IMR-90 (cell line): ENCODE measurements at places on chromosomes 6 and 20.

GRCh38 chr6:161107779-161108730, 116.5 kb downstream of the MAP3K4 start:
- DNase-seq = no peak

GRCh38 chr6:162290846-162291465, 436.6 kb downstream of the PRKN start:
- DNase-seq = no peak

GRCh38 chr6:5636210-5637030, 370.3 kb downstream of the NRN1 start:
- no peak for DNase-seq

- no peak for DNase-seq
These were observed 427.0 kb upstream of the EYS start for GRCh38 chr6:66134021-66134420.

DNA sequence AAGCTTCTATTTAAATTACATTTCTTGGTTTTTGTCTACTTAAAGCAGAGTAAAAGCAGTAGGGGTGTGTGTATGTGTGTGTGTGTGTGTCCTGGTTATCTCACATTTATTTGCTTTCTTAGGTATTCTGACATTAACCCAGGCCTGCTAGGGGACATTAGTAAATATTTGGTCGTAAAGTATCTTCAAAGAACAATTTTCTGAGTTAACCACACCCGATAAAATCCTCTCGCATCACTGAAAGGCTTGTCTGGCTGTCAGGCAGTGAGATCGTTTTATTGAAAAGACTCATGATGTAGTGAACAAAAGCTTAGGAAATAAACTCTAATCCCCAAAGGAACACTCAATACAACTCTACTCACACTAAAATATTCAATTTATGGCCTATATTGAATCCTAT, 77.9 kb downstream of the ZNF217 start:
- DNase-seq = no peak

DNA sequence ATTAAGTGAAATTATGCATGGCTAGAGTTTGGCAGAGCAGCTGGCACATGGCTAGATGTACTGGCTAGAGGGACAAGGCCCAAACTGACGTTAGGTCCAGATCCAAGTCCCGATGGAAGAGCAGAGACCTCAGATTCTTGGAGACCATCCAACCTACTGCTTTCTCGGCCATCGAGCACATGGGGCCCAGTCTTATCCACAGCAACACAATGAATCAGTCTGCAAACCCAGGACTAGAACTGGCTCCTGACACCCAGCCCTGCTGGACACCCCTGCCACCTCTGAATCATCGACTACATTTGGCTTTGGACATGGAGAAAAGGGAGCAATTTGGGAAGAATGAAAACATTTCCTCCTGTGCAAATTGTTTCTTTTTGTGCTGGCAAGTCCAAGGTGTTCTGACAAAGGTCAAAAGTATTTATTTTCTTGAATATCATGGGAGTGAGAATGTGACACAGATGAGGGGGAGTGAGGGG, 23.9 kb upstream of the YWHAB start:
- peak; percentile 18 for DNase-seq

DNA sequence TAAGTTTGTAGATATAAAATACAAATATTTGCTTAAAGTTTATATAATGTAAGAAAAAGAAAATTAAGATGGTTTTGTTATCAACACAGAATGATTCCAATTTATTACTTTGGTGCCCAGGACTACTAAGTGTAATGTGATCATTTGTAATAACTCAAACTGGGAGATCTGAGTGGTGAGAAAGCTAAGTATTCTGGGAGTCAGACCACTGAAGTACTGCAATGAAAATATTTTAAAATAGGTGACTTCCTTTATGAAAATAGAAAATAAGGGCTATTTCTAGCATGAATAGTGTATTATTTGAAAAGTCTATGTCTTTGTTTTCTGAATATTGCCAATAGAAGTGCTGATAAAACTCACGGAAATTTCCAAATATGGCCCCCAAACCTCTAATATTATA, 305.6 kb upstream of the MAN1A1 start:
- DNase-seq = no peak

GRCh38 chr6:4999586-4999985, 4.3 kb downstream of the RPP40 start:
- DNase-seq = no peak

DNA sequence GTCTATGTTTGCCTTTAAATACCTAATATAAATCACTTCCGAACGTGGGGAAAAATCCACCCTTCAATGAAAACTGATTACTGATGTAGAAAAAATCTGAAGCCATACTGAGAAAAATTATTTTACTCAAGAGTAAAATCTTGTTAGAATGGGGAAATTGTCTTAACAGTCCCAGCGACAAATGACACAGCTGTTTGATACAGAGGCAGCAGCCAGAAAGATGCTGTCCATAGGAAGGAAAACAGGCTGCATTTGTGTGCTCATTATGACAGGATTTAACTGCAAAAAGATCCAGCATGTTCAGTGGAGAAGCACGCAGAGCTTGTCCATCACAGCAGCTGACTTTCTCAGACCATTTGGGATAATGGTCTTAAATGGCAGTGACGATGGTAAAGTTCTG, 443.0 kb downstream of the TFAP2B start:
- no peak for DNase-seq

GRCh38 chr6:41734666-41735426, 562 bp downstream of the TFEB start:
- peak; percentile 71 for DNase-seq

DNA sequence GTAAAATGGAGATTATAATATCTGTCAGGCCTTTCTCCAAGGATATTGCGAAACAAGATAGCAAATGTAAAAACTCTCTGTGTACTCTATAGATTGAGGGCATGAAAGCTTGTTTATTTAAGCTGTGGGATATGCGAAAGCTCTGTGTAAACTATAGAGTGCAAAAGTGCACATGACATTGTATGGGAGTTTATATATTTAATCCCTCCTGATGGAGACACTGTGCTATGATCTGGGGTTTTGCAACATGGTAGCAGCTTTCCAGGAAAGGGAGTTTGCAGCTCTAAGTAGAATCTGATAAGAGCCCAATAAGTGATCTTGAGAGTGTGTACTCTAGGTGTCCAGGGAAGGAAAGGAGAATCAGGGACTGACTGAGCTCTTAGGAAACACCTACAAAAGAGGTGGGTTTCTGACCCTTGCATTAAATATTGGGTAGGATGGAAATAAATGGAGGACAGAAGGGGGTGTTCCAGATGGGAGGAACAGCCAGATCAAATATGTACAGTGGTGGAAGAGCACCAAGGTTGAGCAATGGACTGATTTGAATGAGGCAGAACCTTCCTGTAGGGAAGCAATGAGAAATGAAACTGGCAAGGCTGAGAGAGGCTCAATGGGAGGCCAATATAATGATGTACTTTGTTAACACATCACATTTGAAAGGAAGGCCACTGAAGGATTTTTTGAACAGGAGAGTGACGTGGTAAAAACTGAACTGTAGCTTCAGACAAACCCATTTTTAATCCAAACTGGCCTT, 450.1 kb downstream of the GJA1 start:
- DNase-seq = peak; percentile 85

DNA sequence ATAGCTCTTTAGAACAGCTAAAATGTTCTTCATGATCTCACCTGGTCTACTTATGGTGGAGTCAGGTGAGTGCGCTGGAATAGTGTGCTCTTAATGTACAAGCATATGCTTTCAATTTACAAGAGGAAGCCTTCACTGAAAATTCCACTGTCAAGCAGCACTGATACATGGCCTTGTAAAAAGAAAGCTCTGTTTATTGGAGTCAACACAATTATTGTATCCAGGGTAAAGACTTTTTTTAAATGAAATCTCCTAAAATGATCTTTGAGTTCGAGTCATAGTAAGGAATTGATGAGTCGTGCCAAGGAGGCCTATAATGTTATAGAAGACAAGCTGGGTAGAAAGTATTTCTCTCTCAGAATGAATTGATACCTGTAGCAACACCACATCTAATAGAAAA, 41.6 kb upstream of the CARMIL1 start:
- DNase-seq = peak; percentile 37

DNA sequence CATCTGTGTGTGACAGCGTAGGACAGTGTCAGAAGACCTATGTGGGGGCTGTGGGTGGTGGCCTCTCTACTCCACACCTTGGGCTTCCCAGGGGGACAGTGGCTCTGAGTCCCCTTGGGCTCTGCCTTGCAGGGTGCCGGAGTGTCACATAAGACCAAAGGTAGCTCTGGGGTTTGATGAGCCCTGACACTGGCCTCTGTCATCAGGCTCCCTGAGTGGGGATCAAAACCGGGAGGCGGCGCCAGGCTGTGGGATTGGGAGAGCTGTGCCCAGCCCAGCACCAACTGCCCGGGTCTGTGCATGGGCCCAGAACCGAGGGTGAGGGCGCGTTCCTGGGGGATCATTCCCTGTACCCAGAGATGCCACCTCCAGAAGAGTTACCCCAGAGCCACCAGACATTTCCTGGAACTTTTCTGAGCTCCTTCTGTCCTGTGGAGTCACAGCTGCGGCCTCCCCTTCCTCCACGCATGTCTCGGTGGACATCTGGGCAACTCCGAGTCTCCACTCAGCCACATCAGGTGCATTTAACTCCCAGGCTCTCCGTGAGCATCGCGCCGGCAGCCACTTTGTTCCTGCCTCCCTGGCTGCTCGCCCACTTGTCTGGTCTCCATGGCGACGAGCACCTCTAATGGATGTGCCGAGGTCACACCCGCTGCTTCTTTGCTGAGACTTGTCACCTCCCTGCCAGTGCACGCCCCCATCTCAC, 94.7 kb downstream of the TMEM242 start:
- DNase-seq = no peak

DNA sequence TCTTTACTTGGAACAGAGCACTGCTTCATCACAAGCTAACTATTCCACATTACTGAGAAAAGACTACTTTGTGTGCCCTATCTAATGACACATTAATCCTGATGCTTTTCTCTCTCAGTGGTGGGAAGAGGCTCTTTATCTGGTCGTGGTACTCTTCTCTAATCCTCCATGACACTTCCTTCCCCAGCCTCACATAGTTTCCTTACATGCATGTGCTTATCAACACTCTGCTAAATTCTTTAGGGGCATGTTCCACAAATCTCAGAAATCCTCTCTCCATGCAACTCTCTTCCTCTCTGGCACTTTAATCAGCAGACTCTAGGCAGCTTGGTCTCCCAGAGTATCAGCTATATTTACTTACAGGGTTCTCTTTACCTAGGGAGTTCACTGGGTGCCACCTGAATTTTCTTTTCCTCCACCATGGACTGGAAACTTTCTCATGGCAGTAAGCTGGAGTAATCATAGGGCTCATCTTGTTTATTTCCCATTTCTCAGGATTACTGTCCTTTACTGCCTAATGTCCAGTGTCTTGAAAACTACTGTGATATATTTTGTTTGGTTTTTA, 27.0 kb upstream of the SLC22A2 start:
- DNase-seq = no peak

- DNase-seq = peak; percentile 61
These were observed 122.1 kb downstream of the CD164 start for GRCh38 chr6:109260126-109260525.

DNA sequence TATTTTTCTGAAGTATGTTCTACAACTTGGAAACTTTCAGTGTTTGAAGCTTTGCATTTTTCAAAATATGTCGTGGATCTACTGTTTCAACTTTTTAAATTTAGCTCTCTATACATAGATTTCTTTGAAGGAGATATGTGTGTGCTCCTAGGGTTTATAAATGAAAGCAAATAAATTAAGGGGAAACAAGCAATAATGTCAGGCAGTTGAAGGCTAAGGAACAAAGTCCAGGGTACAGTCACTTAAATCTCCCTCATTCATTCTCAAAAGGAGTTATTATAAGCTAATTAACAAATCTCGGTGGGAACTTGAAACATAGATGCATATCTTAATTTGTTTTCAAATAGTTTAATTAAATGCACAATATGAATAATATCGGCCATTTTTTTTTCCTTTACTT, 79.4 kb downstream of the SAMD5 start:
- DNase-seq = no peak

DNA sequence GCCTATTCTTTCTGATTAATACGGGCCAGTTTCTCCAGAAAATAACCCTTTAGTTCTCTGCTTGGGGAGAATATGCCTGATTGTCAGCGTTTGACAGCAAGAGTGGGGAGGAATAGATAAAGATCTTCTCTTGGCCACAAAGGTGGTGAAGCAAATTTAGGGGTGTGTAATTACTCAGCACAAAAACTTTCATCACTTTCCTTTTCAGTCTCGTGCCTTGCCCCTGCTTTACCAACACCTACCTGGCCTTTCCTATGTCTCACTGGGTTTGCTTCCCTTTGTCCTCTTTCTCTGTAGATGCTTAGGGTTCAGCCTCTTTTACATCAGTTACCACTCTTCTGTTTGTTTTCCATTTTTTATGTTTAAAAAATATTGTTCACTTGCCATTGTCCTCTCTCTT, 99.2 kb downstream of the MCHR2 start:
- DNase-seq = no peak

- DNase-seq = no peak
These were observed 168.2 kb downstream of the SMOC2 start for GRCh38 chr6:168609026-168609685.

GRCh38 chr6:90905351-90905750, 318.5 kb upstream of the MAP3K7 start:
- DNase-seq = no peak

- DNase-seq = no peak
These were observed 58.6 kb upstream of the MRPS10 start for GRCh38 chr6:42276034-42276890.
